Activated CD4-positive, alpha-beta T cell treated with anti-CD3 and anti-CD28 coated beads for 36 hours (primary cell): ENCODE measurements at places on chromosomes 6 and 20.

- H3K4me1 ChIP-seq = peaks cover 67% of the 10 kb centered on the region
- peak; percentile 79 for DNase-seq
- peak overlapping the region; percentile 89 for H3K4me3 ChIP-seq
- H3K27ac ChIP-seq = peak overlapping the region; percentile 97
- H3K36me3 ChIP-seq = peaks cover 3% of the 10 kb centered on the region
- no peaks in the 10 kb centered on the region for H3K27me3 ChIP-seq
These were observed 5.3 kb upstream of the HSPA1B start for GRCh38 chr6:31822036-31822821.

GRCh38 chr6:24915641-24916040 is 20.1 kb downstream of the RIPOR2 start:
- peak overlapping the region; percentile 33 for H3K4me3 ChIP-seq
- no peak for DNase-seq
- H3K27ac ChIP-seq = peak overlapping the region; percentile 77
- H3K36me3 ChIP-seq = peaks cover 3% of the 10 kb centered on the region
- H3K27me3 ChIP-seq = no peaks in the 10 kb centered on the region
- peaks cover 86% of the 10 kb centered on the region for H3K4me1 ChIP-seq

DNA sequence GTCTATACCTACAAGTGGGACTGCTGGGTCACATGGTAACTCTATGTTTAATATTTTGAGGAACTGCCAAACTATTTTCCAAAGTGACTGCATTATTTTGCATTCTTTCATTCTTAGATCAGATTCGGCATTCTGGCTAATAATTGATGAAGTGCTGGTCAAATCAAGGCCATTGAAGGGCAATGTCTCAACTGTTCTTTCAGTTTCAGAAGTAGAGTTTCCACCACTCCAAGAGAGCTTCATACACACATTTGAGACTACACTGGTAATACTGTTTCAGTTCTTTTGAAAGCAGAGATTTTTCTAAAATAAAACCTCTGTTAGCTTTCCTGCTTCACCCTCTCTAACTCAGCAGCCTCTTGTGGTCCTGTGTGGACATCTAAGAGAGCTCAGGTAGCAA is 154.5 kb downstream of the CFAP61 start:
- DNase-seq = no peak
- no peaks in the 10 kb centered on the region for H3K36me3 ChIP-seq

DNA sequence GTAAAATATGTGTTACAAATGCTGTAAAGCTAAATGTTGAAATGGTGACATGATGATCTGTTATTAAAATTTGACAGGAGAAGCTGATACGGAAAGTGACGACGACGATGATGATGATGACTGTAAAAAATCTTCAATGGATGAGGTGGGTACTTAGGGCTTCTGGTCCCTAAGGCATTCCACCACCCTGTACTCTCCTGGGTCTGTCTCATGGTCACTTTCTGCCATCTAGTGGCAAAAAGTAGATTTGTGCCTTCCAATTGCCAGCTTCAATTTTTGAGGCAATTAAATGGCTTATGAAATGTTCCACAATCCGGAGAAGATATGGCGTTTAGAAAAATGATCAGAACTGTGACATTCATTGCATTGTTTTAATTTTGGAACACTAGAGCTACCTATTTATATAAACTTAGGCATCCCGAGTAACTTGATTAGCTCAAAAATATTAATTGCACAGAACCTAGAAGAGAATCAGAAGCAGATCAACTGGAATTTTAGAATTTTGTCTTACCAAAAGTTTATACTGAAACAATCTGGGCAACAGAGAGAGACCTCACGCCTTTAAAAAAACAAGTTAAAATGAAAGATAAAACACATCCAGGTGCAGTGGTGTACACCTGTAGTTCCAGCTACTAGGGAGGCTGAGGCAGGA is 346.5 kb upstream of the PLCB4 start:
- H3K36me3 ChIP-seq = no peaks in the 10 kb centered on the region
- no peaks in the 10 kb centered on the region for H3K4me1 ChIP-seq
- H3K27ac ChIP-seq = no peak overlapping the region
- H3K4me3 ChIP-seq = no peak overlapping the region
- DNase-seq = peak; percentile 19
- no peaks in the 10 kb centered on the region for H3K27me3 ChIP-seq

DNA sequence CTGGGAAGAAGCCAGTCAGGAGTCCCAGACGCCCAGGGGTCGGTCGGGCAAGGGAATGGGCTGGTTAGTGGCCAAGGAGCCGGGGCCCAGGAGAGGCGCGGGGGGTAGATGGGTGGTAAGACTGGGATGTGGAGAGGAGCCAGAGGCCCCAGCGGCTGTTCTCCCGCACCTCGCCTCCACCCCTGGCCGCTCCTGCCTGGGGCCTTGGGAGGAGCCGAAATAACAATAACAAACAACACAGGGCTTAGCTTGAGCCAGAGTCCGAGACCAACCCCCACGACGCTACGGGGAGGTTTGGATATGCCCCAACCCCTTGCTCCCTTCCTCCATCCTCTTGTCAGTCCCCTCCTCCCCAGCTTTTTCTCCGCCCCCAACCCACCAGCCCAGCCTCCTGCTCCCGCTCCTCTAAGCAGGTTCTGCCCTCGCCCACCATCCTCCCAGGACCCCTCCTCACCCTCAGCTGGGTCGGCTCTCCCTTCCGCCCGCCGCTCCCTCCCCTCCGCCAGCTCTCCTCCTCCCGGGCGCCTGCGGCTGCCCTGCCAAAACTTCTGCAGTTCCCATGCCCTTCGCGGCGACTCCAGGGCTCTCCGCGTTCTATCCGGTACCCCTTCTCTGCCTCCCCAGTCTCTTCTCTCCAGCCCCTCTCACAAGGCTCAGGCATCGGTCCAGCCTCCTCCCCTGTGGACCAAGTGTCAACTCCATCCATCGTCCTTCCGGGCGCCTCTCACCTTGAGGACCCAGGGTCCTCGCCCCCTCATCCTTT is 1.1 kb downstream of the RNF39 start:
- no peak for DNase-seq
- peaks cover 17% of the 10 kb centered on the region for H3K36me3 ChIP-seq
- H3K27ac ChIP-seq = no peak overlapping the region
- peak overlapping the region; percentile 54 for H3K4me3 ChIP-seq

- no peaks in the 10 kb centered on the region for H3K36me3 ChIP-seq
- no peaks in the 10 kb centered on the region for H3K27me3 ChIP-seq
- H3K4me1 ChIP-seq = no peaks in the 10 kb centered on the region
- H3K27ac ChIP-seq = no peak overlapping the region
- H3K4me3 ChIP-seq = no peak overlapping the region
These were observed 784.2 kb downstream of the KIF16B start for GRCh38 chr20:15789079-15789478.

- peak overlapping the region; percentile 79 for H3K4me3 ChIP-seq
- peak overlapping the region; percentile 91 for H3K27ac ChIP-seq
- peaks cover 82% of the 10 kb centered on the region for H3K4me1 ChIP-seq
These were observed 92.4 kb downstream of the SCML4 start for GRCh38 chr6:107731422-107732319.

DNA sequence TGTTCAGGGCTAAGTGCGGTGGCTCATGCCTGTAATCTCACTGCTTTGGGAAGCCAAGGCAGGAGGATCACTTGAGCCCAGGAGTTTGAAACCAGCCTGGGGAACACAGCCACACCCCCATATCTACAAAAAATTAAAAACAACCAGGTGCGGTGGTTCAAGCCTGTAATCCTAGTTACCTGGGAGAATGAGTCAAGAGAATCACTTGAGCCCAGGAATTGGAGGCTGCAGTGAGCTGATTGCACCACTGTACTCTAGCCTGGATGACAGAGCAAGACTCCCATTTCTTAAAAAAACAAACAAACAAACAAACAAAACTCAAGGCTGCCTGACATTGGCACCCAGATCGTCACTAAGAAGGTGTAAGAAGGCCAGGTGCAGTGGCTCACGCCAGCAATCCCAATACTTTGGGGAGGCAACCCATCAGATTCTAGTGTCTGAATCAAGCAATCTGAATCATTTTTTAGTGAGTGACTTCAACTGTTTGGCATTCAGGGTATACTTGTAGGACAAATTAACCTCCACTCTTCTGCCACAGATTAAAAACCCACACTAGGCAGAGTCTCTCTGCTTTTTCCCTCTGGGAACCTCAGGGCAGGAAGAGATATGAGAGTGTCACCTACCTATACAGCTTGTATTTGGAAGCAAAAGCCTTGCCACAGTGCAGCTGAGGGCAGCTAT is 6.1 kb downstream of the PLAGL2 start:
- peaks cover 89% of the 10 kb centered on the region for H3K36me3 ChIP-seq
- peak overlapping the region; percentile 99 for H3K4me3 ChIP-seq
- no peak for DNase-seq
- H3K27ac ChIP-seq = peak overlapping the region; percentile 99

- no peak for DNase-seq
- H3K4me3 ChIP-seq = no peak overlapping the region
- no peaks in the 10 kb centered on the region for H3K36me3 ChIP-seq
- H3K4me1 ChIP-seq = peaks cover 11% of the 10 kb centered on the region
- H3K27ac ChIP-seq = no peak overlapping the region
These were observed 99.6 kb upstream of the TMEM170B start for GRCh38 chr6:11437824-11438459.

- H3K4me1 ChIP-seq = peaks cover 1% of the 10 kb centered on the region
- no peak for DNase-seq
- H3K27ac ChIP-seq = no peak overlapping the region
- no peaks in the 10 kb centered on the region for H3K36me3 ChIP-seq
These were observed 154.0 kb downstream of the LY86 start for GRCh38 chr6:6742535-6742934.

DNA sequence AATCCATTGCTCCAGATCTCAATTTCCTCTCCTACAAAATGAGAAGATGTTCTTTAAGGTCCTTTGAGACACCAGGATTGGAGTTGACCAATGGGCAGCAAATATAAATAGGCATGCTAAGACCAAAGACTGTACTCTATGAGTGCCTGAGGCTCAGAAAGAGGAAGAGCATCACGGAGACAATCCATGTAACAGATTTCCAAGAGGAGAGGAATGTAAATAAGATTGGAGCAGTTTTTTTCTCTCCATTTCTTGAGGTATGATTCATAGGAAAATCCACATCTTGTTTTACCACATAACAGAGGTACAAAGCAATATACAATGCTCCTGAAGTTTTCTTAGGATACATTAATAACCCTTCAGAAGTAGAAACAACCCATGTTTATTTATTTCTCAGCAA is 109.8 kb downstream of the UBE3D start:
- H3K36me3 ChIP-seq = peaks cover 29% of the 10 kb centered on the region
- H3K27ac ChIP-seq = no peak overlapping the region
- no peaks in the 10 kb centered on the region for H3K27me3 ChIP-seq
- no peaks in the 10 kb centered on the region for H3K4me1 ChIP-seq
- DNase-seq = no peak
- no peak overlapping the region for H3K4me3 ChIP-seq
